ENCODE measurements at places on chromosomes 2 and 18. TPM values are rescaled to one million over a fixed set of nuclear protein-coding genes. Genes with fewer than 3 reads are reported as not detected.
A peak's percentile ranks its signal among the peaks of the same experiment; 100 is the strongest.

DNA sequence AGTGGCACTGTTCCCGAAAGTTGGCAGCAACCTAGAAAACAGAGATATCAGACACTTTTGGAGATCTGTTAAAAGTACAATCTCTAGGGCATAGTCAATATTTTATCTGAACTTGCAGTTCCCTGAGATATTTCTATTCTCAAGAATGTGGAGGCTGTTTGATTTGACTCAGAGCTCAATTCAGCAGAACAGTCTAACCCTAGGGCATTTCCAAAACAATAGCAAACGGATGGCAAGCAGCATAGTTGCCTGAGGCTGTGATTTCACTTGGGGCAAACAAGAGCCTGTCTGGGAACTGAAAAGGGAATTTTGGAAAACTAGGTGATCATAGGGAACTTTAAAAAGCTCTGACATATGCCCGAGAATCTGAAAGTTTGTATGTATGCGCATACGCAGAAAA, 772.8 kb upstream of the LRRTM1 start:
- H3K36me3 ChIP-seq = 0 out of 2 replicates have a peak, but pooled peaks cover 4% of the 10 kb centered on the region
- no peaks in the 10 kb centered on the region for H3K27me3 ChIP-seq
- H3K27ac ChIP-seq = no peak overlapping the region
- H3K4me1 ChIP-seq = no peaks in the 10 kb centered on the region
- peak; percentile 51 for DNase-seq
- H3K4me3 ChIP-seq = no peak overlapping the region

GRCh38 chr2:172308253-172308935, 119.0 kb upstream of the ITGA6 start:
- no peaks in the 10 kb centered on the region for H3K36me3 ChIP-seq
- no peaks in the 10 kb centered on the region for H3K4me1 ChIP-seq
- H3K4me3 ChIP-seq = no peak overlapping the region

DNA sequence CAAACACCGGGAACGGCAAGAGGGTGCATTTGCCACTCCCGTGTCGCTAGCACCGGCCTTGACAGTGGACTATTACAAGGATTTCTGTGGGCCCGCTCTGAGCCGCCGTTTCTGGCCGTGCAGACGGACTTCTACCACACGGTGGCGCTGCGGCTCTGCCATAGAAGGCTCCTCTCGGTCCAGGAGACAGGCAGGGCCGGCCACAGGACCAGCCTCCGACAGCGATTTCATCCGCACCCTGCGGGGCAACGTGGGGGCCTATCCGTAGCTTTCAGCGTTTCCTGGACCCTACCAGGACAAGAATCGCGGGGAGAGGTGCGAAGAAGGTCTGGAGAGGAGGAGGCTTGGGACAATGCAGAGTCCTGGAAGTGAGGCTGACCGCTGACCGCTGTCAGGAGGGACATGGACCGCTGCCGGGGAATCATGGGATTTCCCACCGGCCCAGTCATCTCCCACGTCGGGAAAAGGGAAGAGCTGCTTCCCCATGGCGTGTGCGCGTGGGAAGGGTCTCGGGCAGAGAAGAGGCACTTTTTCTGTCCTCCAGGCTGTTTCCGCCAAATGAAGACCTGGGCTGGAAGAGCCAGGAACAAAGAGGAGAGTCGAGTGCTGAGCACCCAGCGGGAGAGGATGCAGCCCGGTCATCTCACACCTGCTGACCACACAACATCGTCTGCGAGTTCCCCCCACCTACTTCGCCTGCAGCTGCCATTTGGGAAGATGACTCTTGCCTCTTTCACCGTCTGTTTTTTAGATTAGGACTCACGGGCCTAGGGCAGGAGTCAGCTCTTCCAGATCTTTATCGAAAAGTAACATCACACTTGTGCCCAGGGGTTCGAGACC, 35.5 kb upstream of the HAAO start:
- peak overlapping the region; percentile 47 for H3K4me3 ChIP-seq
- peak; percentile 89 for DNase-seq
- no peak overlapping the region for H3K27ac ChIP-seq
- H3K36me3 ChIP-seq = no peaks in the 10 kb centered on the region
- no peaks in the 10 kb centered on the region for H3K4me1 ChIP-seq
- no peaks in the 10 kb centered on the region for H3K27me3 ChIP-seq

DNA sequence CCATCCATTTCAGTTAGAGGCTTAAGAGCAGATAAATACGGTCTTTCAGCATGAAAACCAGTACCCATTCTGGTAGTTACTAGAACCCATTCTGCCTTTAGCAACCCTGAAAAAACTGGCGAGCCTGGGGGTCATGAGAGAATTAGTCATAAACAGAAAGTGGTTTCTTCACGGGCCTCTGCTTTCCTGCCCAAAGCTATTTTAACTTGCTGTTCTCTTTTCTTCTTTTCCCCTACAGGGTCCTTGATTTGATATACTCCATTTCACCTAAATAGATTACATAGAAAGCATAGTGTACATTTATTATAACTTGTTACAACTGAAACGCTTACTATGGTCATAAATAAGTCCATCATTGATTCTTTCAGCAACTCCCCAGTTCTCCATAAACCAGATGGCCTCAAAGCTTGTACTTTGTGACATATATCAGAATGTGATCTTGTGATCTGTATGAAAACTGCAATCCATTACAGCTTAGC, 48.3 kb downstream of the WDFY1 start:
- no peak for DNase-seq
- no peaks in the 10 kb centered on the region for H3K4me1 ChIP-seq
- H3K27ac ChIP-seq = no peak overlapping the region
- no peak overlapping the region for H3K4me3 ChIP-seq
- H3K36me3 ChIP-seq = peaks cover 19% of the 10 kb centered on the region

GRCh38 chr2:107743274-107743673, 83.4 kb upstream of the RGPD4 start:
- no peaks in the 10 kb centered on the region for H3K4me1 ChIP-seq
- H3K4me3 ChIP-seq = no peak overlapping the region
- DNase-seq = no peak
- no peaks in the 10 kb centered on the region for H3K27me3 ChIP-seq

DNA sequence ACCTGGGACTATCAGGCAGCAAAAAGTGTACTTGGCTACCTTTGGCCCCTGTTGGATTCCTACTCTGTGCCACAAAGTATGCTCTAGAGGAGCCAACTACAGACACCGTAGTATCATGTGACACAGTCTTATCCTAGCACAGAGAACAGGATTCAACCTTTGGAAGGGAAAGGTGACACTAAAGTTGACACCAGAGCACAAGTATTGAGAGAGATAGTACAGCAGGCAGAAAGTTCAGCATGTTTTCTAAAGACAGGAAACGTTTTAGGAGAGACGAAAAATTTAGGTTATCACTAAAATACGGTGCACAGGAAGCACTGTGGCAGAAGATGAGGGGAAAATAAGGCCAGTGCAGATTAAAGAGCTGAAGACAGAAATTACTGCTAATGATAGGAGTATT, 18.6 kb downstream of the SMAD2 start:
- H3K27ac ChIP-seq = no peak overlapping the region
- no peaks in the 10 kb centered on the region for H3K4me1 ChIP-seq
- peaks cover 14% of the 10 kb centered on the region for H3K36me3 ChIP-seq
- H3K4me3 ChIP-seq = no peak overlapping the region

- no peak overlapping the region for H3K4me3 ChIP-seq
- peak; percentile 20 for DNase-seq
- no peak overlapping the region for H3K27ac ChIP-seq
- H3K36me3 ChIP-seq = no peaks in the 10 kb centered on the region
- H3K4me1 ChIP-seq = no peaks in the 10 kb centered on the region
Observed at GRCh38 chr2:237894396-237894979, 35.1 kb downstream of the RAMP1 start.

- DNase-seq = no peak
- H3K36me3 ChIP-seq = no peaks in the 10 kb centered on the region
- no peak overlapping the region for H3K4me3 ChIP-seq
- peaks cover 4% of the 10 kb centered on the region for H3K4me1 ChIP-seq
- H3K27me3 ChIP-seq = no peaks in the 10 kb centered on the region
Observed at GRCh38 chr18:76514573-76514972, 19.5 kb upstream of the ZNF516 start.

GRCh38 chr18:74796841-74797576, 199.3 kb downstream of the ZNF407 start:
- H3K27ac ChIP-seq = no peak overlapping the region
- no peak for DNase-seq
- no peak overlapping the region for H3K4me3 ChIP-seq

- no peak overlapping the region for H3K27ac ChIP-seq
- no peak for DNase-seq
- no peak overlapping the region for H3K4me3 ChIP-seq
- peaks cover 4% of the 10 kb centered on the region for H3K36me3 ChIP-seq
Observed at GRCh38 chr2:47126783-47127182, 28.3 kb downstream of the STPG4 start.

DNA sequence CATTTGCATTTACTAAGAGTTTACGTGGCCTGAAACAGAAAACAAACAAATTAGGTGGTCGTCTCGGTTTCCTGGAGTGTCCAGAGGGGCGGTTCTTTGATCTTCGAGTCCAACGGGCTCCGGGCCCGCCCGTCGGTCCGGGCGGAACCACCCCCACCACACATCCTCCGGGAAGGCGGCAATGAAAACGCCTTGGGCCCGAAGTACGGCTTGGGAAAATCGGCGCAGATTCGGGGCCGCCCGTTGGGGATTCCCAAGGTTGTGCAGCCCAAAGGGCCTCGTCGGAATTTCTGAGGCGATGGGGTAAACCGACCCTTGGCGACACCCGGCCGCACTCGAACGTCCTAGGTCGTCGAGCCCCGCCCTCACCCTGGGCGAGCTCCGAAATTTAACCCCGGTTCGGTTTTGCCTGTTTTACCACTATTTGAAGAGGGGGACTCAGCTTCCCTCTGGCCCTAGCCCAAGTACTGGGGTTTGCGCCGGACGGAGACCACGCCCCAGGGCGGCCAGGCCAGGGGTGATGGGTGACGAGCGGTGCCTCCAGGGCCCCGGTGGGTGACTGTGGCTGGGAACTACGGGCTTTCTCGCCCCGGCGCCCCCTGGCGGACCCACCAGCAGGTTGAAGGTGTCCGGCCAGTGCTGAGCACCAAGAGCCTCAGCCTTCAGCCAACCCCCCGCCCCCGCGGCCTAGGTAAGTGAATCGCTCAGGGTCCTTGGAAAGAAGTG, 1.9 kb upstream of the CFAP53 start:
- H3K4me3 ChIP-seq = no peak overlapping the region
- no peak overlapping the region for H3K27ac ChIP-seq
- peaks cover 38% of the 10 kb centered on the region for H3K36me3 ChIP-seq
- no peaks in the 10 kb centered on the region for H3K4me1 ChIP-seq
- H3K27me3 ChIP-seq = no peaks in the 10 kb centered on the region

DNA sequence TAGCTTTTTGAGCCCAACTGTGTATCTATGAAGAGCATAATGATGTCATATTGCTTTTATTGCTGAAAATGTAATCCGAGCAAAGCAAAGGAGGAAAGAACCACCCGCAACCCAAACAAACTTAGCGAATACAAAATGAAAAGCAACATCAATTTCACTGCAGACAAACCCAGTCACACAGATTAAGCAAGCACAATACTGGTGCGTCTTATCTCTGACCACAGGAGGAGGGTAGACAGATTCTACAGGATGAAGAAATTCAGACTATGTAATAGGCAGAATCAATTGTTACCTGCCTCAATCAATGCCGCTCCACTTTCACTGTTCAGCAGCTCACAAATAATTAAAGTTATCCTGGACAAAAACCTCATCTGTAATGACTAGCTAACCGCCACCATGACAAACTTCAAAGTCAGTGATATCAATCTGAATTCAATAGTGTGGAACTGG, 115.5 kb upstream of the SP3 start:
- no peak overlapping the region for H3K27ac ChIP-seq
- DNase-seq = no peak
- peaks cover 2% of the 10 kb centered on the region for H3K36me3 ChIP-seq

- H3K27ac ChIP-seq = no peak overlapping the region
- no peak for DNase-seq
- no peaks in the 10 kb centered on the region for H3K36me3 ChIP-seq
Observed at GRCh38 chr18:77086034-77086433, 46.5 kb downstream of the MBP start.

GRCh38 chr2:104889960-104890684, 36.2 kb downstream of the POU3F3 start:
- H3K36me3 ChIP-seq = no peaks in the 10 kb centered on the region
- H3K4me3 ChIP-seq = no peak overlapping the region
- H3K4me1 ChIP-seq = no peaks in the 10 kb centered on the region
- DNase-seq = no peak
- H3K27ac ChIP-seq = no peak overlapping the region

DNA sequence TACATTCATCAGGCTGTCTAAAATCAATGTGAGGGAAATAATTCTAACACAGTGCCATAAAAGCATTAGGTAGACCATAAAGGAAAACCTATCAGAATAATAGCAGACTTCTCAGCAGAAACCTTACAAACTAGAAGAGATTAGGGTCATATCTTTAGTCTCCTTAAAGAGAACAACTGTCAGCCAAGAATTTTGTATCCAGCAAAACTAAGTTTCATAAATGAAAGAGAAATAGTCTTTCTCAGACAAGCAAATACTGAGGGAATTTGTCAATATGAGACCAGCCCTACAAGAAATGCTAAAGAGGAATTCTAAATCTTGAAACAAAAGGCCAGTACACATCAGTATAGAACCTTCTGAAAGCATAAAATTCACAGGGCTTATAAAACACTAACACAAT, 482.0 kb downstream of the SATB2 start:
- peaks cover 2% of the 10 kb centered on the region for H3K36me3 ChIP-seq
- no peak overlapping the region for H3K27ac ChIP-seq
- H3K27me3 ChIP-seq = no peaks in the 10 kb centered on the region
- no peak overlapping the region for H3K4me3 ChIP-seq

GRCh38 chr2:55590810-55591440, 26.5 kb downstream of the PPP4R3B start:
- H3K27ac ChIP-seq = no peak overlapping the region
- no peaks in the 10 kb centered on the region for H3K4me1 ChIP-seq
- H3K27me3 ChIP-seq = no peaks in the 10 kb centered on the region
- no peak for DNase-seq
- H3K4me3 ChIP-seq = no peak overlapping the region

- no peak overlapping the region for H3K27ac ChIP-seq
- peak; percentile 71 for DNase-seq
- no peaks in the 10 kb centered on the region for H3K27me3 ChIP-seq
- H3K36me3 ChIP-seq = no peaks in the 10 kb centered on the region
- no peak overlapping the region for H3K4me3 ChIP-seq
Observed at GRCh38 chr2:240217431-240218301, 77.2 kb upstream of the OTOS start.

The CRYGC gene
- total RNA-seq = not detected

The VAMP5 gene
- 0.59 TPM for total RNA-seq

The TNFRSF11A gene
- 7.8 TPM for total RNA-seq

The MEP1B gene
- total RNA-seq = not detected

The IGFBP2 gene
- total RNA-seq = 366 TPM
